GM23248 (cell line): ENCODE measurements at places on chromosomes 12 and 14. TPM values are rescaled to one million over a fixed set of nuclear protein-coding genes. Genes with fewer than 3 reads are reported as not detected.

- peak; percentile 53 for DNase-seq
These were observed 273.9 kb upstream of the MIS18BP1 start for GRCh38 chr14:45526715-45527549.

DNA sequence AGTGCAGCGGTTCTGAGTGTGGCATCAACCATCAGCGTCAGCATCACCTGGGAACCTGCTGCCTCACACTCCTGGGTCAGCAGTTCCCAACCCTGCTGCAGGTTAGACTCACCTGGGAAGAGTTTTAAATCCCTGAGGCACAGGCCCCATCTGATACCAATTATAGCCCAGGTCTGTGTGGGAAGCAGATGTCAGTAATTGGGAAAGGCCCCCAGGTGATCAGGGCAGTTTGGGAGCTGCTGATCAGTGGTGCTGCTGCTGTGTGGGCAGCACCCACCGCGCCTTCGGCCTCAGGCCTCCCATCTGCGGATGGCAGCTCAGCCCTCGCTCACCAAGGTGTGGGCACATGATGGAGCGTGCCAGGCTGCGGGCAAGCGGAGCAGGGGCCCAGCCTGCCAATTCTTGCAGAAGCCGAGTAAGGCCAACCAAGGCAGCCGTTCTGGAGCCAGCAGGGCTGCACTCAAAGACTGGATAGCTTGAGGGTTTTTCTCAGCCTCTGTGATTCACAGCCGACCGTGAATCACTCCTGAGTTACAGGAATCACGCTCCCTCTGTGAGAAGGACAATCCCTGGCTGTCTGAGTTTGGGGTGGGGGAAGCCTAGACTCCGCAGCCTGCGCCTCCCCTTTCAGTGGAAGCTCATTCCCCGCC lies 155.6 kb upstream of the SFSWAP start:
- DNase-seq = peak; percentile 30

DNA sequence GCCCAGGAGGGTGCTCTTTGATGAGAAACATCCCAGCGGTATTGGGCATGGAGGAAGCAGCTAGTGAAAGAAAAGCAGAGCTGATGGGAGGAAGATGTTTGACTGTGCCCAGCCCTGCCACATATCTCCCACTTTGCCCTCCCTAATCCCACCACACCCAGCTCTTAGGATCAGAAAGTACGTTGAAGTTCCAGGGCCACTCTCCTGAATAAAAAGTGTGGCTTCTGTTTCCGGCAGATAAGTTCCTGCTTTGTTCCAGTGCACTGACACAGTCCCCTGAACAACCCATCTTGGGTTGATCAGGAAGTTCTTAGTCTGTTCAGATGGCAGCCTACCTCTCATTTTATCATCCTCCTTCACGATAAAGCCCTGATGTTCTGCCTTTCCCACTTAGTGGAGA lies 16.5 kb downstream of the TPCN1 start:
- no peak for DNase-seq

DNA sequence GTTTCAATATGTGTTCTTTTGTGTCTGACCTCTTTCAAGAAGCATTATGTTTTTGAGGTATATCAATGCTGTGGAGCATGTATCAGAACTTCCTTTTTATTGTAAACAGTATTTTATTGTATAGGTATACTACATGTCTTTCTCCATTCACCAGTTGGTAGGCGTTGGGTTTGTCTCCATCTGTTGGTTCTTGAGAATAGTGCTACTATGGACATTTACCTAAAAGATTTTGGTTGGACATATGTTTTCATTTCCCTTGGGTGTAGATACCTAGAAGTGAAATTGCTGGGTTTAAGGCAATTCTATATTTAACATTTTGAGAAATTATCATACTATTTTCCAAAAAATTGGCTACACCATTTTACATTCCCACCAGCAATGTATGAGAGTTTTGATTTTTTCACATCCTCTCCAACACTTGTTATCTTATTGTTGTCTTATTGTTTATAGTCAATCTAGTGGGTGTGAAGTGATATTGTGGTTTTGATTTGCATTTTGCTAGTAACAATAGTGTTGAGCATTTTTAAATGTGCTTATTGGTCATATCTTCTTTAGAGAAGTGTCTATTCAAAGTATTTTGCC lies 409.2 kb downstream of the IPO8 start:
- DNase-seq = peak; percentile 51

CLEC7A gene
- polyA plus RNA-seq = not detected in 2 replicates
